ENCODE measurements at places on chromosomes 12 and 14.

DNA sequence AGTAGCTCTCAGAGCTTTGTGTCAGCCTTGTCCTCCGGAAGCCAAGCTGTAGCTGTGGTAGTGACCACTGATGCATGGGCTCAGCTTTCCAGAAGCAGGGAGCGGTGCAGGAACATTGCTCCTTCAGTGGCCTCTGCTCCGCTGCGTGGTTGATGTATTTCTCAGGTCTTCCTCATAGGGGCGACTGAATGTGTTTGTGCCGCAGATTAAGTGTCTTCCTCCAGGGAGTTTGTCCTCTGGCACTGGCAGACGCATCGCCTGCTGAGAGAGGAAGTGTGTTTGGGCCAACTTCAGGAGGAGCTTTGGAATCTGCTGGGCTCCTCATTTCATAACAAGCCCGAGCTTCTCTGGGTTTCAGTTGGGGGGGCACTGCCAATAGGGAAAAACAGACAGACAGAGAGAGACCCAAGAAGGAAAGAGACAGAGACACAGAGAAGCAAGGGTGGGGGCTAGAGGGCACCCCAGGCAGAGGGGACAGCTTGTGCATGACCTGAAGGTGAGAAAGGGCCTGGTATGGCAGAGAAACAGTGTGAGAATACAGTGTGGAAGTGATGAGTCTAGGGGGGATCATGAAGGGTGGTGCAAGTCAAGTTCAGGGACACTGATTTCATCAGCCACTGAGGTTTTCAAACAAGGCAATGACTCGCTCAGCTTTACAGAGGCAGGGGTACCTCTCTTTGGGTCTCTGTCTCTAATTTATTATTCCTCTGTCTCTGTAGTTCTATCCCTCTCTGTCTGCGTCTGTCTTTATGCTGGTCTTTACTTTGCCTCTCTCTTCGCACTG is 69.4 kb upstream of the PRIMA1 start:
- DNase-seq, result no peak

DNA sequence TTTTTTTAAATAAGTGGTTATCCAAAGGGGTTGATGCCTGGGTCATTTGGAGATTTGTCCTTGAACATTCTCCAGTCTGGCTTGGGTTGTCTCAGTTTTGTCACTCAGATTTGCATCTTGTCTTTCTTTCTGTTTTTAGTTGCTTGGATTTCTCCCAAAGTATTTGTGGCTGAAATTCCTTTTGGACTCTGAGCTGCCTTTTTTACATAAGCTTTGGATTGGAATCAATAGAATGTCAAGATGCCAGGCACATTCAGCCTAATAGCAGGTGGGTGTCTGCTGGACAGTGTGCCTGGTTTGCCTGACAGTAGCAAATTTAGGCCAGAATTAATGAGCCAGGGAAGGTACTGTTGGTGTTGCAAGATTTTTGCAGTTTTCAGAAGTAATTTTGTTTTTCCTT is 50.0 kb downstream of the FLRT2 start:
- no peak for DNase-seq

DNA sequence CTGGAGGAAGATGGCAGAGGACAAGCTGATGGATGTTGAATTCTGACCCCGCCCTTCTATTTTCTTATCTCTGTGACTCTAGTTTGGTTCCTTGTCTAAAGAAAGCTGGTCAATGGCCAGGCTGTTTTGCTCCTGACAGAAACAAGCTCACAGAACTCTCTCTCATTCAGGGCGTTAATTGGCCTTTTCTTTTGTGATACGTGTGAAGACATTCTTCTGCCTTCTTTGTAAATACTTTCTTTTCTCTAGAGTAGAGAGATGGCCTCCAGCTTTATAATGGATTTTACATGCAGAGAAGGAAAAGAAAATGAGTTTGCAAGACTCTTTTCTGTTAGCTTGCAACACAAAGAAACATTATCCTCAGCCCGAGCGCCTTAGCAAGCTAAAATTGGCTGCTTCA is 492.2 kb upstream of the CCDC196 start:
- no peak for DNase-seq

GRCh38 chr12:124348659-124349380 is 53.9 kb downstream of the RFLNA start:
- DNase-seq, result no peak

GRCh38 chr12:58064666-58065065 is 123.3 kb downstream of the ATP23 start:
- DNase-seq, result no peak

GRCh38 chr14:39229601-39230110 is 4.1 kb upstream of the MIA2 start:
- no peak for DNase-seq

DNA sequence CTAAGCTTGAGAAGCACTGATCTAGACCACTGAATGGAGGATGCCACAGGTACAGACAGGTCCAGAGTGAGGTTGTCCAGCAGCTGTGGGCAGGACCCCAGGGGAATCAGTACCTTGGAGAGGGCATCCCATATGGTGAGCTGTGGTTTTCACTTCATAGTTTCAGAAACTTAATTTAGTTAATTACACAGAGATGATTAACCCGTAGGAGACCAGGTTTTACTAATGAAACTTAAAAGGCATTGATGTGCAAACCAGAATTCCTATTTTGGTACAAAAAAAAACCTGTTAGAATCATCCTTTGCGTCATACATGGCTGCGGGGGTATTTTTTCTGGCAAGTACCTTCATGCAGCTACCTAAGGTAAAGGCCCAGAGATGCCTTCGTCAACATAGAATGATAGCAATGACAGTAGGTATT is 159.3 kb downstream of the DACT1 start:
- peak; percentile 62 for DNase-seq

DNA sequence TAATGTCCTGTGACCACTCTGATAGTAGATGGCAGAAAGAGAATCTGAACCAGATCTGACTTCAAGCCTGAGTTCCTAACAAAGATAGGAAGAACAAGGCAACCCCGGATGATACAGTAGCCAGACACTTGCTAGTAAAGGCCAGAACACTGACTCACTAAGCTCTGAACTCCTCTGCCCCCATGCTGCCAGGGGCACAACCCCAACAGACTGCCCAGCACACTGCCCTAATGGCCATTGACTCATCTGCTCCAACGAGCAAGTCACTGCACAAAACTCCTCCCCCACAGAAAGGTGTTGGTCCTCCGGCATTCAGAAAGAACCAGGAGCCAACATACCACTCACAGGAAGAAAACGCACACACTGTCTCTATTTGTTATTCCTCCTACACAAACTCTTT is 179.6 kb upstream of the NUDT4 start:
- DNase-seq, result peak; percentile 66

- no peak for DNase-seq
These were observed 56.2 kb downstream of the SSPN start for GRCh38 chr12:26251600-26251999.

- DNase-seq, result no peak
These were observed 27.7 kb upstream of the STAC3 start for GRCh38 chr12:57278465-57279381.

- peak; percentile 44 for DNase-seq
These were observed 9.8 kb downstream of the NTF3 start for GRCh38 chr12:5441497-5442236.

DNA sequence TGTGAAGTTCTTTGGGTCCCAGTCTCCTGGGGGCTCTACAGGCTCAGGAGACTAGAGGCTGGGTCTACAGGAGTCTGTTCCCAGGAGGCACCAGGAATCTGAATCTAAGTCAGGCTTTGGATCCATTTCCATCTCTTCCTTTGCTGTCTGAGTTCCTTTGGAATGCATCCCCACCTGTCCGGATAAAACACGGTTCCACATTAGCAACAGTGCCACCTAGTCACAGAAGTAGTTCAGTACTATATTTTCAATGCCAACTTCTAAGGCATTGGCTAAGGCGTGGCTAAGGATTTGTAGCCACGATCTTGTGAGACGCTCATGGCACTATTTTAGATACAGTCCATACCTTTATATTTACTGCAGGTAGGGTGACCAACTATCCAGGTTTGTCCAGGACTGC is 15.1 kb downstream of the ZC2HC1C start:
- peak; percentile 71 for DNase-seq

- DNase-seq, result peak; percentile 99
These were observed at the start of gene ATP5MC2 for GRCh38 chr12:53675701-53676607. Gene ATP5MC2, minus strand, starts transcription at chr12:53676083. Its CDS starts 3,469 bp downstream, at chr12:53672614.

- DNase-seq, result no peak
These were observed 344.5 kb upstream of the SFSWAP start for GRCh38 chr12:131366261-131366871.

GRCh38 chr14:32576088-32576795 is 247.1 kb downstream of the AKAP6 start:
- peak; percentile 75 for DNase-seq

- peak; percentile 36 for DNase-seq
These were observed 81.5 kb downstream of the SLC24A4 start for GRCh38 chr14:92404421-92404820.

- DNase-seq, result no peak
These were observed 656 bp upstream of the DTD2 start for GRCh38 chr14:31457665-31458659.

GRCh38 chr12:62078020-62078419 is 182.2 kb upstream of the USP15 start:
- DNase-seq, result no peak

GRCh38 chr14:69543341-69544115 is 31.1 kb downstream of the CCDC177 start:
- DNase-seq, result peak; percentile 95

GRCh38 chr12:2356601-2357125 is 303.9 kb downstream of the CACNA1C start:
- no peak for DNase-seq

DNA sequence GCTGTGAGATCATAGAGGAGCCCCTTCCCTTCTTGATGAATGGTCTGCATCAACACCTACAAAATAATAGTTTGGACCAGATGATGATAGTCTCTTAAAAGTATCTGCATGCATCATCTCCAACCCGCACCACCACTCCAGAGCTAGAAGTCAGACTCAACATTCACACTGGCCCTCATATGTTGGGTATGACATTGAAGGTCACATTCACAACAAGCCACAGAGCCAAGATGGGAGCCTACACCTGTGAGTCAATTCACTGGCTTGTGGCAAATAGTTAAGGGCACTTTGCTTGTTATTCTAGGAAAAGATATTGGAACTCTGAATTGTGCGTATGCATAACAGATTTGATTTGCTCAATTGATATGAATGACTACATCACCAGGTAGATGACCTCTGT is 1197.9 kb downstream of the VRK1 start:
- DNase-seq, result no peak

- peak; percentile 14 for DNase-seq
These were observed 77.0 kb downstream of the MSRB3 start for GRCh38 chr12:65355461-65355860.

- DNase-seq, result peak; percentile 50
These were observed 19.5 kb upstream of the HAL start for GRCh38 chr12:96015672-96016071.

DNA sequence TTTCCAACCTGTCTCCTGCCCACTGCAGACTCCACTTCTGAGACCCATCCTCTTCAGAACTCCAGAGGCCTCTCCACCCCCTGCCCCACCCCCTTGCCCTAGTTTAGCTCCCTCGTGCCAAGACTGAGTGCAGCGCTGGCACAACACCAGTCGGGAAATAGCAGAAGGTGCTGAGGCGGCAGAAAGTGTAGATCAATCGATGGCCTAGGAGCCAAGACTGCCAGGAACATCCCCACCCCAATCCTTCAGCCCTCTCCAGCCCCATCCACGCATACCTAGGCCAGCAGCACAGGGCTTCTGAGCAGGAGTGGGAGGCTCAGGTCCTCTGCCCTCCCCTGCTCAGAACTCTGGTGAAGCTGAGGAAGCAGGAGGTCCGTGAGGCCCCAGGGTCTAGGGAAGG is 1.1 kb downstream of the CPNE6 start:
- no peak for DNase-seq

DNA sequence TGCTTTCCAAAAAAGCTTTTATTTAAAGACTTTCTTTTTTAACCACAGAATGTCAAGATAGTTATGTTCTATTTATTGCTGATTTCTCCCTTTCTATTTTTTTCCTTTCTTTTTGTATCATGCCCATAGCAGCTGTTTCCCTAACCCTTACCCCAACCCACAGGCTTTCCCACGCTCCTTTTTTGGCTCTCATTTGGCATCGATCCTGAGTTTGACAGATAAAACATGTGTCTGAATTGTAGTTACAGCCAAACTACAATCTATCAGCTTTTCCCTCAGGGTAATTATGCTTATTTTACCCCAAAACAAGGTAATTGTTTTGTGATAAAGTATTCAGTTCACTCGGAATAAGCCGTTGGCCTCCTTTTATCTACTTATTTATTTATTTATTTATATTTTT is 46.7 kb downstream of the PDE3A start:
- no peak for DNase-seq

- no peak for DNase-seq
These were observed 117.5 kb downstream of the ANO2 start for GRCh38 chr12:5827591-5827990.

DNA sequence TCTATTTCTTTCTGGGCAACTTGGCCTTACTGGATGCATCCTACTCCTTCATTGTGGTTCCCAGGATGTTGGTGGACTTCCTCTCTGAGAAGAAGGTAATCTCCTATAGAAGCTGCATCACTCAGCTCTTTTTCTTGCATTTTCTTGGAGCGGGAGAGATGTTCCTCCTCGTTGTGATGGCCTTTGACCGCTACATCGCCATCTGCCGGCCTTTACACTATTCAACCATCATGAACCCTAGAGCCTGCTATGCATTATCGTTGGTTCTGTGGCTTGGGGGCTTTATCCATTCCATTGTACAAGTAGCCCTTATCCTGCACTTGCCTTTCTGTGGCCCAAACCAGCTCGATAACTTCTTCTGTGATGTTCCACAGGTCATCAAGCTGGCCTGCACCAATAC is 5.3 kb downstream of the OR4N5 start:
- DNase-seq, result peak; percentile 14

DNA sequence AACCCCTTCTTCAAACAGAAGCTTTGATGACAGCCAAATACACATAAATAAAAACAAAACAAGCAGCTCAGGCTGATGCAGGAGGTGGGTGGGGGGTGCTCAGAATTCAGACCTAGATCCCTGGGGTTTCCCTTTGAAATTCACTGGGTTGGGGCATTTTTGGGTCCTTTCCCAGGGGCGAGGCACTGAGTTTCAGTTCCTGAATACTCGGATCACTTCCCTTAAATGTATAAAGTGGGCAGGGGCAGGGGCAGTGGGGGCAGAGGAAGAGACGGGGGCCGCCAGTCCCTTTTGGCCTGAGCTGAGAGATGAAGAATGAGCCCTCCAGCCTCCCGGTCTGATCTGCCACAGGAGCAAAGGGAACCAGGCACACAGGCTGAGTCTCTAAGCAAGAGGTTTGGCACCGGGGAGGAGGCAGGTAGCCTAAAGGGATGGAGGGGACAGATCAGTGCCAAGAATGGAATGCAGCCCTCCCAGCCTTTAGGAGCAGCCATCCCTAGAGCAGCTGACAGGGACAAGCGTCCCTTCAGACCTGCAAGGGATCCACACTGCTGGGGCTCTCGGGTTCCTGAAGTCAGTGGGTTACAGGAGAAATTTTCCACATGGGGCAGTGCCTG is 20.3 kb downstream of the KDM2B start:
- DNase-seq, result no peak

GRCh38 chr14:94614802-94615201 is 2.6 kb downstream of the SERPINA3 start:
- no peak for DNase-seq

- no peak for DNase-seq
These were observed 20.3 kb downstream of the FANCM start for GRCh38 chr14:45156067-45156466.

Data from PC-3 (cell line).